ENCODE measurements at places on chromosomes 1 and 21.

DNA sequence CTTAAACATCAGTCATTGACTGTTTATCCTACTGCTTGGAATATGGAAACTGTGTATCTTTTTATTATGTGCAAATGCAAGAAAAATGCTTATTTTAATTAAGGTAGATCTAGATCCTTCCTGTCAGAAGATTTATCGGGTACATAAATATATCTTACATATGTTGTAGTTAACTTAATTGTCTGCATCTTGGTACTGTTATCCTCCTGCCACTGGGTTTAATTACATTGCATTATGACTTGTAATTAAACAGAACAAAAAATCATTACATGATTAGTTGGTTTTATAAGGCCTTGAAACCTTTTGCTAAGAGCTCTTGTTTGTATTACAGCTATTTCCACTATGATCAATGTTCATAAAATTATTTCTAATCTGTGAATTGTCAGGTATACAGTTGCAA, 211.2 kb downstream of the PTGER3 start:
- DNase-seq: no peak

DNA sequence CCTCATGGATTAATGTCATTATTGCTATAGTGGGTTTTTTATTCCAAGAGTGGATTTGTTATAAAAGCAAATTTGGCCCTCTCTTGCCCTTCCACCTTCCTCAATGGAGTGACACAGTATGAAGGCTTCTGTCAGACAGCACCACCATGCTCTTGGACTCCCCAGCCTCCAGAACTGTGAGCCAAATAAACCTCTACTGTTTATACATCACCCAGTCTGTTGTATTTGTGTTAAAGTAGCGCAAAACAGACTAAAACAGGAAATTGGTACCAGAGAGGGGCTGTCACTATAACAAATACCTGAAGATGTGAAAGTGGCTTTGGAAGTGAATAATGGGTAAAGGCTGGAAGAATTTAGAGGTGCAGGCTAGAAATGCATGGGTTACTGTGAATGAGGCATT, 38.0 kb upstream of the DMRTB1 start:
- DNase-seq: no peak

GRCh38 chr1:21696931-21697330, 27.8 kb upstream of the RAP1GAP start:
- DNase-seq: no peak

DNA sequence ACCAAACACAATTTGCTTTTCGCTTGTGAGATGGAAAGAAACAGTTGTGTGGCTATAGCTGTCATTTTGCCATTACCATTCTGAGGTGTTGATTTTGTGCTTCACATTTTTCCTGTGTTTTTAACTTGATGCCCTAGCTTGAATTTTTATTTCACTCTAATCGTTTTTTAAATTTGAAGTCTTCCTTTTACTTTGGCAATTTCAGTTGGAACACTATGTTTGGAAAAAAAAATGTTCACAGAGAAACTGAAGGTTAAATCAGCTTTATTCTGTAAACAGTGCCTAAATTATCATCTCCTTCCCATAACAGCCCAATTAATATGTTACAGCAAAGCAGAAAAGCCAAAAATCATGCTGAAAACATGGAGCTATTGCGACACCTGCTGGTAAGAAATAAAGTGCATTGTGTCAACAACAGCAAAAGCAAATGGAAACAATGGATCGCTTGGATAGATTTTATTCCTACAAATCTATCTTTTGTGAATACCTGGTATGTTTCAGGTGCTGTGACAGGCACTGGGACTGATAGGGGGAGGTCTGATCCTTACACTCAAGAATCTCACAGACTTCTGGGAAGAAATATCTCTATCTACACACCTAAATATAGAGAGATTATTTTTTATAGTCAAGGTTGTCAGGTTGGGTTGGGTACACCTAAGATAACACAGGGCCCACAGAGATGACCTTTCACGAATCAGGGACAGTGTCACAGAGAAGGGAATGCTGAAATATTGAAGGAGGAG, 16.2 kb upstream of the ERICH3 start:
- DNase-seq: peak; percentile 14

- no peak for DNase-seq
These were observed 30.3 kb downstream of the SLX9 start for GRCh38 chr21:44969931-44970755.

- no peak for DNase-seq
These were observed 10.4 kb upstream of the TMEM9 start for GRCh38 chr1:201164645-201165044.

DNA sequence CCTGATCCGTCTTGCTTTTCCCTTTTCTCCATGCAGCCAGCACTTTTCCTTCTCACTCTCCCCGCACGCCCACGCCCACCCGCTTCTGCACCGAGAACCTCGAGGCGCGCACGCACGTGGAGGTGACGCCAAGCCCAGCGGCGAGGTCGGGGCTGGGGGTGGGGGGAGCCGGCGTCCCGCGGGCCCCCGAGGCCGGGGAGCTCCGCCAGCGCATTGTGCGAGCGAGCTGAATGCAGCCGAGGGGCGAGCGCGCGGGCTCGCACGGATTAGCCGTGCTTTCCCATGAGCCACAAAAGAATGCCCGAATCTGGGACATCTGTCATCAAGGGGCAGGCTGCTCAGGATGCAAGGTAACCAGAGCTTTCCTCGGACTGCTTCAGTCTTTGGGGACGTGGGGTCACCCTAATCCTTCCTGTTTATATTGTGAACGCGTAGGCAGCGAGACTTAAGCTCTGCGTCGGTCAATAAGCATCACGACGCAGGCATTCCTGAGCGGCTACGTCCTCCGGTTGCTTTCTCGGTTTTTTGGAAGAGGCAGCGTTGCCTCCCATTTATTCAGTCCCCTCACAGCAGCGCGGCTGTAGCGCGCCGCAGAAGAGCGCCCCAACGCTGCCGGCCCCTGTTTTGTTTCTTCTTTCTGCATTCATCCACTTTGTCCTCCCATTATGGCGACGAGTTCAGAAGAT, 67.3 kb upstream of the AKT3 start:
- peak; percentile 52 for DNase-seq

DNA sequence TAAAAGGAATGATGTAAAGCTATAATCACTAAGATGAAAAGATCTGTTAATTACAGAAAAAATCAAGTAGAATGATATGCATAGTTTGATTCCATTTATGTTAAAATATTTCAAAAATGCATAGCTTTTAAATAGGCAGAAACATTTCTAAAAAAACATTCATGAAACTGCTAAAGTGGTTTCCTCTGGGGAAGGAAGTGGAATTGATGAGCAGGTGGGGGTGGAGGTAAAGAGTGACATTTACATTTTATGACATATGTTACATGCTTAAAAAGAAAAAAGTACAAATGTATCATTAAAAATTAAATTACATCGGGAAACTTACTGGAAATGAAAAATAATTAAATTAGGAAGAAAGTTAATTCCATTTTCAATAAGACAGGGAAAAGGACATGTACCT, 42.8 kb upstream of the JAK1 start:
- DNase-seq: no peak

GRCh38 chr1:187646536-187647107, 817.9 kb downstream of the PLA2G4A start:
- no peak for DNase-seq

DNA sequence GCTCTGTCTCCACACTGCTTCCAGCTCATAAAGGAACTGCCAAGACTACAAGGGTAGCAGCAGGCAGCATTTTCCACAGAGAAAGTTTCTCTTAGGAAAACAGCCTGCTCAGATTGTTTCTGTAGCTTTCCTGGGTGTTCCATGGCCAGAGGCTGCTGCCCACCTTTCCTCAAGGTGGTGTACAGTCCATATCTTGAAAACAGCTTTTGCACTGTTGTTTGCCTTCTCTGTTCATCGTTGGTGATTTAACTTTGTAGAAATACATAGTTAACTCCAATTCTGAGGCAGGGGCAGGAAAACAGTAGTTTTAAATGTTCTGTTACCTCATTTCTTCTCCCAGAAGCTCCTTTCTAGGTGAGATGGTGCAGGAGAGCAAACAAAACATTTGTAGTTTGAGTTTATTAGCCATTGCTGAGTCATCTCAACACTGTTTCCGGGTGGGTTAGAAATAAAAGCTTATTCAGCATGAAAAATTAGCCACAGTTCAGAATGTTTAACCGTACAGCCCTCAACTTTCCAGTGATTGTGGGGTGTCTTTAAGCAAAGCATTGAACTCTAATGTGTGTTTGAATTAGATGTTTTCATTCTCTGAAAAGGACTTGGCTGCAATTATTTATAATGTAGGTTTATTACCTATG, 41.7 kb downstream of the DIP2A start:
- DNase-seq: no peak

DNA sequence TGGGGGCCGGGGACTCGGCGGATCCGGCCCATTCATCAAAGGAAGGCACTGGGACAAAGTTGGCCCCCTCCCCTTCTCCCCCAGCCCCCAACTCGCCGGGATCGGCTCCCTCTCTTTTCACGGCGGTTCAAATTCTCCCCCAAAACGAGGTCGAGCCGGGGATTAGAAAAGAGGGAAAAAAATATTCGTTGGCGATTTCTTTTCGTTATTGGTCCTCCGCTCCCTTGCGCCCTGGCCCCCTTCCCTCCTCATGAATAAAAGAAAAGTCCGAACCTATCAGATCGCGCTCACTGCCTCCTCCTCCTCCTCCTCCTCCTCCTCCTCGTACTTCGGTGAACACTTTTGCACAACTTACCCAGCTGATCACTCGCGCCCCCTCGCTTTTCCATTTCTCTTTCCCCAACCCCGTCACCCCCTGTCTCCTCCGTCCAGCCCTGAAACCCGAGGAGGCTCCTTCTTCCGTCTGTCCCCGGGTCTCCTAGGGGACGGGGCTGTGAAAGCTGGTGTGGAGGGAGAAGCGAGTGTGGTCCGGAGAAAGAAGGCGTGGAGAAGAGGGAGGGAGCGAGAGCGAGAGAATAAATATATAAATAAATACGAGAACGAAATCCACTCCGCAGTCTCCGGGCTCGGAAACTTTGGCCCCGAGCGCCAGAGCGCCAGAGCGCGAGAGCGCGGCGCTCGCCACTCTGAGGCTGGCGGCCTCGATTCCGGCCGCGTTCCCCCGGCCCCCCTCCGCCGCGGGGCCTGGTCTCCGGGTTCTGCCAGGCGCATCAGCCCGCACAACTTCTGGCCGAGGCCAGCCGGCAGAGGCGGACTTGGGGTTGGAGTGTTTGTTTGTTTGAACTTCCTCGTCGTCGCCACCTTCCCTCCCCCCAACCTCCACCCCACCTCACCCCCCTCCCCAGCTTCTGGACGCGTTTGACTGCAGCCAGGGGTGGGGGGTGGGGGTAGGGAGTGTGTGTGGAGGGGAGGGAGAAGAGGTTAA, at the start of gene PAX7:
PAX7 (plus strand) TSS at position 336 of the 985 bp plus-strand sequence. CDS start 758 bp downstream, outside the sequence.
- DNase-seq: no peak

DNA sequence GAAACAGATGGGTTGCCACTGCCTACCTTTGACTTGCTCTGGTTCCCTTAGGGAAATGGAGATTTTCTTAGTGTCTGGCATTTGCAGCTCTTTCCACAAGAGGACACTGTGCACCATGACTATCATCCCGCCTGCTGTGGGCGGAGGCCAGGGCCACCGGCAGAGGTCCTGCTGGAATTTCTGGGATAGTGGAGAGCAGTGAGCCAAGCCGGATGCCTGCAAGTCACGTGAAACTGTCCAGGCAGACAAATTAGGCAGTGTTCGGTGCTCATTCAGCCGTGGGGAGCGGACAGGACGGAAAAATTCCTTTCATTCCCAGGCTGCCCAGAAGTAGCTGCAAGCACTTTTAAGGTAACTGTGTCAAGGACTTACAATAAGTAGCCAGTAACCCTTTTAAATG, 43.4 kb downstream of the IGSF5 start:
- DNase-seq: no peak

- no peak for DNase-seq
These were observed 30.5 kb downstream of the CACNA1E start for GRCh38 chr1:181513786-181514297.

- DNase-seq: no peak
These were observed 6.3 kb downstream of the TMEM81 start for GRCh38 chr1:205077934-205078311.

DNA sequence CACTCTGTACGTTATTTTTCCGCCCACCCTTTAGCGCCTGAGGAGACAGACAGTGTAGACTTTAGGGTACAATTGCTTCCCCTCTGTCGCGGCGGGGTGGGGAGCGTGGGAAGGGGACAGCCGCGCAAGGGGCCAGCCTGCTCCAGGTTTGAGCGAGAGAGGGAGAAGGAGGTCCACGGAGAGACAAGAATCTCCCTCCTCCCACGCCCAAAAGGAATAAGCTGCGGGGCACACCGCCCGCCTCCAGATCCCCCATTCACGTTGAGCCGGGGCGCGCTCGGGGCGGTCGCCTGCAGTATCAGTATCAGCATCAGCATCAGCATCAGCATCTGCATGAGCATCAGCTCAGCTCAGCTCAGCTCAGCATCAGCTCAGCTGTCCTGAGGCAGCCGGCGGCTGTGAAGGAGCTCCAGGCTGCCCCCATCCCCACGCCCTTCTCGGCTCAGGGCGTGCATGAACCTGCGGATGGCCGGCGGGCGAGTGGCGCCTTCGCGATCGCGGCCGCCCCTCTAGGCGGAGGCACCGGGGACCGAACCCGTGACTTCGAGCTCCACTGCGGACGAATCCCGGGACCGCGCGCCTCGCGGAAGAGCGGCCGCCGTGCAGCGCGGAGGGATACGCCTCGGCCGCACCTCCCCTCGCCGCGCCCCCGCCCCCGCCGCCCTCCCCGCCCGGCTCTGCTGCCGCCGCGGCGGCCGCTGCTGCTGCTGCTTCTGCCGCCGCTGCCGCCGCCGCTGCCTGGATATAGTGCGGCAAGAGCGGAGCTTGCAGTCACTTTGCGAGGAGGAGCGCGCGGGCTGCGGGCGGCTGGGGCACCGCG, at the start of gene NCAM2:
NCAM2 (plus strand) TSS at position 774 of the 820 bp plus-strand sequence.
- DNase-seq: peak; percentile 59

DNA sequence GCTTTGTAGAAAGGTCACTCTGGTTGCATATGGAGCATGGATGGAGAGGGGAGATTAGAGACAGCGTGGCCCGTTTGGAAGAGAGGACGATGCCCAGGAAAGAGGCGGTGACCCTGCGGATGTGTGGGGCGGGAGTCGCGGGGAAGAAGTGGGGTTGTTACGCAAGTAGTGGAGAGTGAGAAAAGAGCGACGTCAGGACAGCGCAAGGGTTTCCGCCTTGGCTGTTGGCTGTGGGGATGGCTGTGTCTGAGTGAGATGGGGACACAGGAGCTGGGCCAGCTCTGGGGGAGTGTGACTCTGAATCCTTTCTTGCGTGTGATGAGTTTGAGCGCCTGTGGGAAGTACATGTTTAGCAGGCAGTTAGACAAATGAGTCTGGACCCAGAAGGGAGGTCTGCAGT, 3.8 kb downstream of the B4GALT2 start:
- DNase-seq: no peak

- peak; percentile 57 for DNase-seq
These were observed 109.4 kb downstream of the NAV1 start for GRCh38 chr1:201648066-201648906.

GRCh38 chr1:176699821-176700220, 236.8 kb downstream of the PAPPA2 start:
- no peak for DNase-seq

DNA sequence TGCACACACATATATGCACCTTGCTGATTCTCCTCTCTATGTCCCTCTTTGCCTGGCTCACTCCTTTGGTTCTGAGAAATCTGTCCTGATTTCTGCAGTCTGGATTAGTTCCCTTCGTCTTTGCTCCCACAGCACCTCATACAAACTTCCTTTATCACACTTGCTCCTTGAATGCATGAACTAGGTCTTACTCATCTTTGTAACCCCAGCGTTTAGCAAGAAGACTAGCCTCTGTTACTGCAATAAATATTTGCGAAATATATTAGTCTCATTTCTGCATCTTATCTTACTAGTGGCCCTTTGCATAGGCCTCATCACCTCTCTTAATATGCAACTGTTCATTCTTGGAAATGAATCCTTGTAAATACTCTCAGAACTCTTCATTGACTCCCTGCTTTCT, 11.4 kb downstream of the SMYD2 start:
- DNase-seq: no peak

GRCh38 chr21:44888581-44889550, 15.4 kb upstream of the PTTG1IP start:
- no peak for DNase-seq
